Activated CD8-positive, alpha-beta memory T cell treated with anti-CD3 and anti-CD28 coated beads for 1 hour (primary cell): ENCODE measurements at places on chromosomes 4 and X.

- no peak for DNase-seq
Measured at GRCh38 chr4:166400270-166400894, 527.3 kb downstream of the TLL1 start.

- no peak for DNase-seq
Measured at GRCh38 chr4:184845367-184846021, 19.7 kb upstream of the ACSL1 start.

DNA sequence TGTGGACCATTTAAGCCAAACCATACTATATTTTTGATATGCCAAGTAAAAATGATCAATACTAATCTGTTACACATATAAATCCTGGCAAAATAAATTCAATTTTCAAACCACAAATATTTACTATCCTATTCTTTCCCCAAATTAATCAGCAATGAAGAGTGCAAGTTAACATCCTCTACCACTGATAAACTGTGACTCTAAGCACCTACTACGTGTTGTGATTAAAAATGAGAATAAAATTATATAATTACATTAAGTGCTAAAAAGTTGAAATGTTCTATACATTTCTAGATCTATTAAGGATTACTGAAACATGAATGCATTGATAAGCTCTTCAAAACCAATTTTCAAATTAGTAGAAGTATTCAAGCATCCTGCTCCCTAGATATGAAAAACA is 3.4 kb downstream of the KLHL15 start:
- no peak for DNase-seq

GRCh38 chr4:47597696-47598095 is 112.6 kb downstream of the ATP10D start:
- DNase-seq, result no peak

DNA sequence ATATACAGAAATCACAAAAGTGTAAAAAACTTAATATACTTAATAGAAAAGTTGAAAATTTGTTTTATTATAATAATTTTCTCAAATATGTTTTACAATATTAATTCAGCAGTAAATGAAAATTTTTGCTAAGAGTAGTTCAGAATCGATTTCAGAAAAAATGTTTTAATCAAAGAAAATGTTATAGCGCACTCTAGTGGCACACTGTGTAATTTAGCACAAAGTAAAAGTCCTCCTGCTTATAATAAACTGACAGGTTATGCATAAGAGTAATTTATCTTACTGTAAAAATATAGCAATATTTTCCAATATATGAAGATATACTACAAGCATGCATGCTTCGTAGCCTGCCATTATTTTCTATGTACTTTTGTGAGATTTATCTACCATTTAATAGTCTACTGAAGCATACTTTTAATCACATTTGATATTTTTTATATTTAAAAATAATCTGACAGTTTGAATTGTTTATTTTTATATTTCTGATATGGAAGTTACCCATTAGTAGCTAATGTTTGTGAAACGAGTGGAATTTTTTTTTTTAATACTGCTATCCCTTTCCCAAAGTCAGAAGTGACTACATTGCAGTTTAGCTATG is 217.9 kb upstream of the KLHL4 start:
- no peak for DNase-seq

DNA sequence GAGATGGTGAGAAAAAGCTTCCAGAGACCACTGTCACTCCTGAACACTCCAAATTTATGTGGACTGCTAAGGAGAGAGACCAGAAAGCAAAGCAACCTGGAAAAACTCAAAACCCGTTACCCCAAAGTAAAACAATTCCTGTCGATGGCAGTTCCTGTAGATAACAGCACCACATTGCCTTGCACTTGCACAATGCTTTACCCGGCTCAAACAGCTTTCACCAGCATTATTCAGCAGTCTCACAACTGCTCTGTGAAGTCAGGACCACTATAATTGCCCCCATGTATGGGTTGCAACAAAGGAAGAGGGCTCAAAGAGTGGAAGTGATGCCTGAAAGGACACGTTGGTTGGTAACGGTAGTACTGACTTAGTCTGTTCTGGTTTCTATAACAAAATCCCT is 234.8 kb downstream of the BCOR start:
- no peak for DNase-seq

GRCh38 chr4:141210168-141210567 is 10.5 kb upstream of the ZNF330 start:
- no peak for DNase-seq

DNA sequence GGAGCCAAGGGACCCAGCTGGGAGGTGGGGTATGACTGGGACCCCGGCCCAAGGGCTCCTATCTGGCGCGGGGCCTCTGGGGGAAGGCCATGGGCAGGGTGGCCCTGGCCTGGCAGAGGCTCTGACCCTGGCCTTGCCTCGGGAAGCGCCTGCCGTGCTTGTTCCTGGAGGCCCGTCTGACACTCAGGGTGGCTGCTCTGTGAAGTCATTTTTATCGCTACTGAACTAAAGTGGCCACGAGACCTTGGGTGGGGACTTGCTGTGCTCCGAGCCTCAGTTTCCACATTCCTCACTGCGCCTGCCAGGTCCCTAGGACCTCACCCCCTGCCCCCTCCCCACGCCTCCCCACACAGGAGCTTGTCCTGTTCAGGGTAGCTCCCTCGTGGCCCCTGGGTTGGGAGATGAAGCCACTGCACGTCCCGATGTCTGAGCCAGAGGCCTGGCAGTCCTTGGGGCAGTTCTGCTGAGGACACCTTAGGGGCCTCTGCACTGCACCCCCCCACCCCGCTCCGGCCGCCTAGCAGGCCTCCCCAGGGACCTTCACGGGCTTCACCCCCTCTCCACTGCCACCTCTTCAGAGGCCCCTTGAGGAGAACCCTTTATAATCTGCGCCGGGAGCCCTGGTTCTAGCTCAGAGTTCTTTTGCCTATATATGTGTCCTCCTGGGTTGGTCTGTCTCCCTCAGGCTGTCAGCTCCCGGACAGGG is 639 bp upstream of the SORCS2 start:
- no peak for DNase-seq

DNA sequence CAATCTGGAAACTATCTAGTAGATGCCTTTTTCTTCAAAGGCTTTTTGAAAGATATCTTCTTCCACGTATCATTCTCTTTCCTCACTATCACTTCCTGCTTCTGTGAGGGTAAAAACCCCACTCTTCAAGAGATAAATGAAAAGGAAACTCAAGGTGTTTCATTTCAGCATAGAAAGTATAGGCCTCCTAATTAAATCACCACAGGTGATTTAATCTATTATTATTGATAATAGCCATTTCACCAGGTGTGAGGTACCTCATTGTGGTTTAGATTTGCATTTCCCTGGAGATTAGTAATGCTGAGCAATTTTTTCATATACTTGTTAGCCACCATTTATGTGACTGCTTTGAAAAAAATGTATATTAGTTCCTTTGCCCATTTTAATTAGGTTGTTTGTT is 92.0 kb upstream of the EMCN start:
- DNase-seq, result no peak

DNA sequence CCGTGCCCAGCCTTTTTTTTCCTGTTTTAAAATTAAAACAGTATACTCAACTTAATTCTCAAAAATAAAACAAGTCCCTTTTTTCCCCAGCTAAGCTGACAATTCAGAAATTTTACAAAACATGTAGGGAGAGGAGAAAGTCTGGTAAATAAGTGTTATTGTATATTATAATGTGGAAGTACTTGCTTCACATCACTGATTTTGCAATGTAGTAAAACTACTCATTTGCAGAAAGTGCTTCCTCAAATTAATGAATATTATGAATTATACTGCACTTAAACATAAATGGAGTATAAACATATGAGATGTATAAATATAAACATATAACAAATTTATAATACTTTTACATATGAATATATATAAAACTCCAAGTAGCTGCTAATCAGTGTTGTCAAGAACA is 11.6 kb upstream of the H2AZ1 start:
- no peak for DNase-seq

- no peak for DNase-seq
Measured at GRCh38 chr4:171390626-171391025, 422.6 kb upstream of the GALNTL6 start.

DNA sequence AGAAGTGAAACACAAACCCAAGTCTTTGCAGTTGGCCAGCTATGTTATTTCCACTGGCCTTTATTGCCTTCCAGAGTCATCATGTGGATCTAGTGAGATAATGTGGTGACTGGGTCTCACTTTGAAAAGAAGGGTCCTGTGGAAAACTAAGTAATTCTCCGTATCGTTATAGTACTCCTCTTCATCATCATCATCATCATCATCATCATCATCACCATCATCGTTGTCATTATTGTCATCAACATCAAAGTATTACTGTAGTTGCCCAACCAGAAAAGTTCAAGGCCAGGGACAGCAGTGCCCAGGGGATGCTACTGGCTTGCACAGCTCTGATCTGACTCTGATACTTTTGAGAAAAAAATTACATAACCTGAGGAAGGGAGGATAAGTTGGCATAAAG is 295.6 kb upstream of the F9 start:
- no peak for DNase-seq

- no peak for DNase-seq
Measured at GRCh38 chr4:24091639-24092233, 201.9 kb upstream of the PPARGC1A start.

- no peak for DNase-seq
Measured at GRCh38 chr4:140858897-140859296, 102.7 kb upstream of the TBC1D9 start.

GRCh38 chrX:38662640-38663039 is 101.3 kb downstream of the TSPAN7 start:
- DNase-seq, result no peak

- no peak for DNase-seq
Measured at GRCh38 chrX:41240509-41240908, 93.5 kb upstream of the DDX3X start.

GRCh38 chrX:16199343-16199742 is 32.1 kb downstream of the MAGEB17 start:
- no peak for DNase-seq

GRCh38 chr4:84263415-84263814 is 235.7 kb downstream of the NKX6-1 start:
- no peak for DNase-seq

DNA sequence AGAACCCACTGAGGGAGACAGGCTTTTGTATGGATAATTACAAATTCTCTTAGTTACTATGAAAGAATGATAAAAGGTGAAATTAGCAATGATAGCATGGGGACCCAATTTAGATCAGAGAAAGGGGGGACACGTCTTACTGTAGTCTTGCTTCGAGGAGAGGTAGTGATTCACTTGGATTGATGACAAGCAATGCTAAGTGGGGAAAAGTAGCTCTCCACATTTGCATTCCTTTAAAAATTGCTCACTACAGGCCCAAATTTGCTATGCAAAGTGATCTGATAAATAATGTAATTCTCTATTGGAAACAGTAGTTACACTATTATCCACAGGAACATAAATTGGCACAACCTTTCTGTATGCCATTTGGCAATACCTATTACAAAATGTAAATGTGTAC is 42.5 kb upstream of the MAP3K15 start:
- no peak for DNase-seq

GRCh38 chrX:14872851-14873675 is at the start of the genes FANCB and MOSPD2:
Gene FANCB (minus strand): TSS chrX:14873069. CDS start chrX:14865510, 7,559 bp downstream.
Gene MOSPD2 (plus strand): TSS chrX:14873421. CDS start chrX:14873529, 108 bp downstream.
- peak; percentile 82 for DNase-seq

DNA sequence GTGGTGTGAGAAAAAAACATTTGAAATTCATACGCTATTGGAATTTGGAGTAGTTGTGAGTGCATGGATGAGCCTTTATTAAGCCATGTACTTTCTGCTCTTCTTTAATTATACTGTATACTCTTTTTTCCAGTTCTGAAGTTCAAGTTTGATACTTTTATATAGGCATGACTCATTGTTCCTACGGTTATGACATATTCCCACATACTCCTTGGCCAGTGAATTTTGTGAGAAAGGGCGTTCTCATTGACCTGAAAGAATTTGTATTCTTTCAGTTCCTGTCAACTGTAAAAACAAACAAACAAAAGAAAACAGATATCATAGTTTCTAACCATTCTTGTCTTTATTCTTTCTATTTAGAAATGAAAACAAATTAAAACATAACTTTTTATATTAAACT is 407.3 kb downstream of the MAPK10 start:
- DNase-seq, result no peak

DNA sequence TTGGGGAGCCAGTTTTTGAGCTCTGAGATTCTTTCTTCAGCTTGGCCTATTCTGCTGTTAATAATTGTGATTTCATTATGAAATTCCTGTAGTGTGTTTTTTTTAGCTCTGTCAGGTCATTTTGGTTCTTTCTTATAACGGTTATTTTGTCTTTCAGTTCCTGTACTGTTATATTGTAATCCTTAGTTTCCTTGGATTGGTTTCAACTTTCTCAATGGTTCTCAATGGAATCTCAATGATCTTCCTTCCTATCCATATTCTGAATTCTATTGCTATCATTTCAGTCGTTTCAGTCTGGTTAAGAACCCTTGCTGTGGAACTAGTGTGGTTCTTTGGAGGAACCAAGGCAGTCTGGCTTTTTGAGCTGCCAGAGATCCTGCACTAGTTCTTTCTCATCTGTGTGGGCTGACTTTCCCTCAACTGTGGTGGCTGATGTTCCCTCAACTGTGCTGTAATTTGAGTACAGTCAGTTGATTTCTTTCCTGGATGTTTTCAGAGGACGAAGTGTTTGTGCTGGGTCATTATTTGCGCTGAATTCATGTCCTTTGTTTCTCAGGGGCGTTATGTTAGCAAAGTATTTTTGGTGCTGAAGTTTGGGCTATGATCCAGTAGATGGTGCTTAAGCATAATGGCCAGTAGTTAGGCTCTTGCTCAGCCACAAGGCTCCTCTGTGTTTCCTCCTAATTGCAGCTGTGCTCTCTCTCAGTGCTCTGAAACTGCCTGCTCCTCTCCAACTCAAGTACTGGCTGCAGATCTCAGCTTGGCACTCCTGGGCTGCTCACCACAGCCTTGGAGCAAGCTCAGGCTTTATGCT is 27.5 kb downstream of the ENPEP start:
- no peak for DNase-seq

- DNase-seq, result no peak
Measured at GRCh38 chr4:182320580-182320979, 77.4 kb downstream of the TENM3 start.

DNA sequence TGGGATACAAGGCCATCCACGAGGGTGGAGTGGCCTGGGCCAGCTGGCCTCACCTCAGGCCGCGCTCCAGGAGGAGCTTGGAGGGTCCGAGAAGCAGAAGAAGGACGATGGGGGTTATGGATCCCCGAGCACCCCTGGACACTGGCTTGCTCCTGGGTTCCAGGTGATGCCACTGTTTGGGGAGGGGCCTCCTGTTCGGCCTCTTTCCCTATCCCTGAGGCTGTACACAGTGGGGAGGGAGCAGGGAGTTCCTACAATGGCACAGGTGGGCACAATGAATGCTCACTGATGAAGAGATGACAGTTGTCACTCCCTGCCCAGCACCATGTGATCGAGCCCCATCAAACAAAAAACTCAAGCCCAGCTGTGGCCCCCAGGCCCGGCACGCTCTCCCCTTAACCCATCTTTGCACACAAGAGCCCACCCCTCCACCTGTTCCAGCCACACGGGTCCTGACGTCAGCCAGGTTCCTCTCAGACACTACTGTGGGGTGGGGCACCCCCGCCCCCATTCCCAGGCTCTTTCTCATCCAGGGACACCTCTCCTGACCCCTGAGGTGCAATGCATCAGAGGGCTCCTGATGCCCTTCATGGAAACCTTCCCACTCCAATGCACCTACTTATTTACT is 70.3 kb downstream of the WFS1 start:
- no peak for DNase-seq

GRCh38 chr4:128444544-128445302 is 157.1 kb upstream of the PGRMC2 start:
- DNase-seq, result no peak
